Stimulated activated CD8-positive, alpha-beta memory T cell treated with anti-CD3 and anti-CD28 coated beads, Interleukin-7, amount 100 ng/mL, for 1 hour (primary cell): ENCODE measurements at places on chromosomes 5 and 9.

- no peak for DNase-seq
Observed at GRCh38 chr5:11797132-11797531, 107.1 kb downstream of the CTNND2 start.

GRCh38 chr5:147140558-147140957 is 94.3 kb upstream of the STK32A start:
- no peak for DNase-seq

GRCh38 chr5:101473483-101473882 is 570.4 kb upstream of the ST8SIA4 start:
- no peak for DNase-seq

GRCh38 chr5:35761541-35761940 is 95.2 kb upstream of the IL7R start:
- no peak for DNase-seq

DNA sequence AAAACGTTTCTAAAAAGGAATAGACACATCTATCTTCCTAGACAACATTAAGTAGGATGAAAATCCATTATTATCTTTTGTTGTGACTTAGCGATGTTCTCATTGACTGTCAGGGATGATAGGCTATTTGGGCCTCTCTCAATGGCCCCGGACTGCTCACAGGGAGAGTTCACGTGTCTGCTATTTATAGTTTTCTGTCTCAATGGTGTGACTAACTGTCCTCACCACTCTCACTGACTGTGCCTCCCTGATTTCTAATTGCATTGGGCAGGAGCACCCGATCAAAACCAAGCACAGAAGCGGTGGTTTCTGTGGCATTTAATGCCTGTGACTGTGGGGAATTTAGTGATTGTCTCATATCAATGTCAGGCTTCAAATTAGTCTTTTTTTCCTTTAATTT is 286.7 kb upstream of the KLF9 start:
- DNase-seq, result no peak

- DNase-seq, result no peak
Observed at GRCh38 chr5:150631326-150631701, 9.1 kb upstream of the SYNPO start.

- DNase-seq, result no peak
Observed at GRCh38 chr5:59724482-59725391, 168.8 kb downstream of the PDE4D start.

- DNase-seq, result no peak
Observed at GRCh38 chr5:57937501-57938173, 455.0 kb upstream of the ACTBL2 start.

GRCh38 chr9:116061546-116062205 is 91.9 kb upstream of the PAPPA start:
- no peak for DNase-seq

DNA sequence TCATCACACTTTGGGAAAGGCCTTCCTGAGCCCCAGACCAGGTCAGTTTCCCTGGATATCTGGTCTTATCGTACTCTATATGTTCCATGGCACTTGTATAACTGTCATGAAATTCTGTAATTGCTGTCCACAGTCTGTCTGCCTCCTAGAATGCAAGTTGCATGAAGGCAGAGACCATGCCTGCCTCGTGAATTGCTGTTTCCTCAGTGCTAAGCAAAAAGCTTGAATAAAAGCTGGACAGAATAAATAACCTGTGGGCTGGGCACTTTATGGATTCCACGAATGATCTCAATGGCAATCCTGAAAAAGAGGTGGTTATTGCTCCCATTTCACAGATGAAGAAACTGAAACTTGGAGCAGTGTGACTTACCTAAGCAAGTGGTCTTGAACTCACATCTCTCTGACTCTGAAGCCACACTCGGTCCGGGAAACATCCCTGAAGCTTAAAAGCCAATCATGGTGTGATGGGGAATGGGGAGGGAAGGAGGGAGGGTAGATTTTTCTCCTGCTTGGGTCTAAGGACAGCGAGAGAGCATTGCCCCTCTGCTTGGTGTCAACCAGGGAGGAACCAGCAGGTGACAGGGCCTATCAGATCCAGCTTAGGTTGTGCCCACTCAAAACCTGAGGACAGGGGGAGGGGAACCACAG is 13.2 kb upstream of the LHX2 start:
- DNase-seq, result no peak

- no peak for DNase-seq
Observed at GRCh38 chr9:93174976-93175375, 9.0 kb upstream of the WNK2 start.

- no peak for DNase-seq
Observed at GRCh38 chr5:15610216-15610615, 110.2 kb downstream of the FBXL7 start.

DNA sequence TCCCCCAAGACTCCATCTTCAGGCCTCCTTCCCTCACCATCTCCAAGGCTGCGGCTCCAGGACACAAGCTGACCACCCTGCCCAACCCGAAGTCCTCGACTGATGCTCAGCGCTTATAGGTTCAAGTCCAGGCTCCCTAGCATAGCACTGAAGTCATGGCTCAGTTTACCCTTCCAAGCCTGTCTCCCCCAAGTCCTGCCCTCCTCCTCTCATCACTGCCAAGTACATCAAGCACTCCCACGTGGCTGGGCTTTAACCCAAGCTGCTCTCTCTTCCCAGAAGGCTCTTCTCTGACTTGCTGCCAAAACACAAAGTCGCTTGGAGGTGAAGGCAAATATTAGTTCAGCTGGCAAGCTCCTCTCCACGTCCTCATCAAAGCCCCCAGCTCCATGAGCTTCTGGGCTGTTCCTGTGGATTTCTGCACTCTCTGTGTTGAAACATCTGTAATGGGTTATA is 22.1 kb upstream of the MARCHF6 start:
- DNase-seq, result no peak

- DNase-seq, result no peak
Observed at GRCh38 chr5:179284751-179285631, 60.3 kb downstream of the ADAMTS2 start.
